COLO829 (cell line): ENCODE measurements at places on chromosomes 7 and 10.

DNA sequence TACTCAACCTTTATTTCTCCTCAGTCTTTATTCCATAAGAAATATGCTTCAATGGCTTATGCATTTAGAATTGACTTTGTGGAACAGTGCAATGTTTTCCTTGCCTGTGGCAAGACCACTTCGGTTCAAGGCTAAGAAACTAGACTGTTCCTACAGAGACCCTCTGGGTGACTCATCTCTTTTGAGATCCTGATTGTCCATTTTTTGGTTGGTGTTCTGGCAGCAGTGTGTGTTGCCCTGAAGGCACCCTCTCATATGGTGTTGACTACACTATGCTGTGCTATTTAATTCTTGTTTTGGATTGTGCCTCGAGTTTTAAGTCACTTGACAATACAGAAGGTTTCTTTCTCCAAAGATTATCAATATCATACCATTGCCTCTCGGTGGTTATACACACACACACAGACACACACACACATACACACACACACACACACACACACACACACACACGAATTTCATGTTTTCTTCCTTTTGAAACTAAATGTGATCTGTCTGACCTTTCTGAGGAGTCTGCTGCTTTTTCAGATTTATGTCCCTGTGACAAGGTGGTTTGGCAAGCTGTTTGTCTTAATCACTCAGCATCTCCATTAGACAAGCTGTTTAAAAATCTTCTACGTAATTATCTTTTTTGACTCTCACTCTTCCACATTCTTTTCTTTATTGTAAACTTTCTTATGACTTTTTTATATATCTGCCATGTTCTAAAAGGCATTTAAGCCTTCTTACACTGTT lies 187.2 kb downstream of the VTI1A start:
- no peak for DNase-seq

- DNase-seq, result no peak
Observed at GRCh38 chr10:30062090-30062489, 2.7 kb upstream of the JCAD start.

- DNase-seq, result no peak
Observed at GRCh38 chr10:131678171-131678570, 222.6 kb upstream of the PPP2R2D start.

GRCh38 chr7:156753630-156754029 lies 113.1 kb downstream of the RNF32 start:
- DNase-seq, result no peak

GRCh38 chr10:128463991-128464760 lies 338.0 kb upstream of the MKI67 start:
- no peak for DNase-seq

DNA sequence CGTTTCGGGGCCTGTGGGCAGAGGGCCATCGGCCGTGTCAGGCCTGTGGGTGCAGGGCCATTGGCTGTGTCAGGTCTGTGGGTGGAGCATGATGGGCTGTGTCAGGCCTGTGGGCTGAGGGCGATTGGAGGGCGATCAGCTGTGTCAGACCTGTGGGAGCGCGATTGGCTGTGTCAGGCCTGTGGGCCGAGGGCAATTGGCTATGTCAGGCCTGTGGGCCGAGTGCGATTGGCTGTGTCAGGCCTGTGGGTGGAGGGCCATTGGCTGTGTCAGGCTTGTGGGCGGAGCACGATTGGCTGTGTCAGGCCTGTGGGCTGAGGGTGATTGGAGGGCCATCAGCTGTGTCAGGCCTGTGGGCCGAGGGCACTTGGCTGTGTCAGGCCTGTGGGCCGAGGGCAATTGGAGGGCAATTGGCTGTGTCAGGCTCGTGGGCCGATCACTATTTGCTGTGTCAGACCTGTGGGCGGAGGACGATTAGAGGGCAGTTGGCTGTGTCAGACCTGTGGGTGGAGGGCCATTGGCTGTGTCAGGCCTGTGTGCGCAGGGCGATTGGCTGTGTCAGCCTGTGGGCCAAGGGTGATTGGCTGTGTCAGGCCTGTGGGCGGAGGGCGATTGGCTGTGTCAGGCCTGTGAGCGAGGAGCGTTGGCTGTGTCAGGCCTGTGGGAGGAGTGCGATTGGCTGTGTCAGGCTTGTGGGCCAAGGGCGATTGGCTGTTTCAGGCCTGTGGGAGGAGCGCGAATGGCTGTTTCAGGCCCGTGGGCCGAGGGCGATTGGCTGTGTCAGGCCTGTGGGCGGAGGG lies 54.1 kb downstream of the DYNC2I1 start:
- no peak for DNase-seq

GRCh38 chr10:59655309-59655708 lies 54.3 kb downstream of the SLC16A9 start:
- DNase-seq, result no peak

- DNase-seq, result no peak
Observed at GRCh38 chr7:33024189-33024757, 38.3 kb downstream of the NT5C3A start.

- DNase-seq, result no peak
Observed at GRCh38 chr10:45395554-45395953, 21.5 kb downstream of the ALOX5 start.
